ENCODE measurements at places on chromosomes 4 and X.

- DNase-seq, result no peak
Observed at GRCh38 chr4:150115851-150116250, 37.6 kb downstream of the DCLK2 start.

- no peak for DNase-seq
Observed at GRCh38 chr4:178056996-178057395, 614.8 kb upstream of the AGA start.

- no peak for DNase-seq
Observed at GRCh38 chr4:89308161-89308500, 531 bp upstream of the GPRIN3 start.

GRCh38 chr4:174252412-174252811 is 31.1 kb downstream of the FBXO8 start:
- no peak for DNase-seq

- DNase-seq, result no peak
Observed at GRCh38 chr4:155602351-155603140, 64.1 kb upstream of the GUCY1A1 start.

DNA sequence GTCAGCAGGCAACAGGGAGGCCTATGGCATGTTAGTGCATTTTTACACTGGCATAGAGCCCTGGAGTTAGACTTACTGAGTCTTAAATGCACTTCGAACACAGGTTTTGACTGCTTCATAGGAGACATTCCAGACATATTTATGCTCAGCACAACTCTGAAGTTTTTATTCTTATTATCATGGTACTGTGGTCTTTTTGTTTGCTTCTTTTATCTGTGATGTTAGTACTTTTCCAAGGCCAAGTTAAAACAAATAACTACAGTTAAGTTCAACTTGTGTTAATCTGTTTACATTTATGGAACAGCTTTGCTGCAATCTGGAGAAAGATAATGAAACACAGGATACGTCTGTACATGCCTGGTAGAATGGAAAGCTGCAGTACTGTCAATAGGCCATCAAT is 76.5 kb downstream of the COL4A5 start:
- DNase-seq, result no peak

DNA sequence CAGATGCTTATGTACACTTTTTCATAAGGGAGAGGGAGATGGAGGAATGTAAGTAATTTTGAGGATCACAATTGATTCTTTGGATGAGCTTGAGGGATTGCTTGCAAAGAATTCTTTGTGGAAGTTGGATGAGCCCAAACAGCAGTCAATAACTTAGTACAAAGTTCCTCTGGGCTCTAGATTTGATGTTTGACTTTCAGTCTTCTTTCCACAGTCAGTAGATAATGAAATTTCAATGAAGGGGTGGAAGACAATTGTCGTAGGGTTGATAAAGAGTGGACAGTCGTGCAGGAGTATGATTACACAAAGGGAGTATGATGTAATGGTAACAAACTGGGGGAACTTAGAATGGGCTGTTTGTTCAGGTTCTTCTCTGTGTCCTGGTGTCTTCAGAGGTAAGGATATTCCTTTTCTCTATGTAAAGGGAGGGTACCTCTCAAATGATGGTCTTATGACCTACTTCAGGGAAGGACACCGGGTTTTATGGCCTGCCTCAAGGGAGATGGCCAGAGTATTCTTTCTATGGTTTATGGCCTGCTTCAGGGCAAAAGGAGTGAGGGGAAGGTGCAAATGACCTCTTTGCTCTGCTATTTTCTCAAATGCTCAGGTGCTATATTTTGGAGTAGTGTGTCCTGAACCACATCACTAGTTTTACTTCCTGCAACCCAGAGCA is 1.7 kb upstream of the ABRAXAS1 start:
- no peak for DNase-seq

- no peak for DNase-seq
Observed at GRCh38 chr4:62487016-62487415, 1286.9 kb downstream of the ADGRL3 start.

DNA sequence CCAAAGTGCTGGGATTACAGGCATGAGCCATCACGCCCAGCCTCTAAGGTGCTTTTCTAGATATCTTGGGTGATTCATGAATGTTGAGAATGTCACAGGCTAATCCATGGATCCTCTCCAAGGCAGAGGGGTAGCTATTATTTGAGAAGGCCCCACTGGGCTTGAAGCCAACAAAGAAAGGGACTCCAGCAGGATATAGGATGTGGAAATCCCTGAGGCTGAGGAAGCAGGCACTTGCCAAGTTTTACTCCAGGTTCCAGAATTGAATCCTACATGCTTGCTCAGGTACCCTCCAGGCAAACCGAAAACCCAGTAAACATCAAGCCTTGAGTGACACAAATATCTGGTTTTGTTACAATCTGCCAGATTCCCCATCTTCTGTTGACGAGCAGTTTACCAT is 15.8 kb downstream of the NLGN3 start:
- DNase-seq, result no peak

GRCh38 chrX:37644381-37645305 is 40.9 kb upstream of the XK start:
- DNase-seq, result no peak

- no peak for DNase-seq
Observed at GRCh38 chr4:3368841-3369760, 72.7 kb upstream of the HGFAC start.

- no peak for DNase-seq
Observed at GRCh38 chrX:26918631-26919030, 544.5 kb downstream of the PPP4R3C start.

DNA sequence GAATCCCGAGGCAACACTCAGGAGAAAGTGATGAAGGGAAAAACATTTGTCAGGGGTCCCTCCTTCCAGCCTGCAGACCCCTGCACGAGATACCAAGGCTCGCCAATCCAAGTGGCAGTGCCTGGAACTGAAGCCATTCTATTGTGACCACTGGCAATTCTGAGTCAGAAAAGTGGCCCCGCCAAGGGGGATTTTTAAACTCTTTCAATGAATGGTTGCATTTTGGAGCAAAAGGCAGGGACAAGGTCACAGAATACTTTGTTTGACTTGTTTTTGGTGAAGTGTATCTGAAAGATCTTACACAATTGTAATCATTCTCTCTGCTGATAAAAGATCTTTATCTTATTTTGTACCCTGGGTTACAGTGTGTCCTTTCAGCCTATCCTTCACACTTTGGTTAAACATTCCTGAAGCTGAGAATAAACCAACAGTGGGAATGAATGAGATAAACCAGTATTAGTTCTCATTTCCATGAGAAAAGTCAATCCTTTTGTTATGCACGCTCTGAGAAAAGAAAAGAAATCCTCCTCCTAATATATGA is 115.9 kb upstream of the PDLIM3 start:
- no peak for DNase-seq

DNA sequence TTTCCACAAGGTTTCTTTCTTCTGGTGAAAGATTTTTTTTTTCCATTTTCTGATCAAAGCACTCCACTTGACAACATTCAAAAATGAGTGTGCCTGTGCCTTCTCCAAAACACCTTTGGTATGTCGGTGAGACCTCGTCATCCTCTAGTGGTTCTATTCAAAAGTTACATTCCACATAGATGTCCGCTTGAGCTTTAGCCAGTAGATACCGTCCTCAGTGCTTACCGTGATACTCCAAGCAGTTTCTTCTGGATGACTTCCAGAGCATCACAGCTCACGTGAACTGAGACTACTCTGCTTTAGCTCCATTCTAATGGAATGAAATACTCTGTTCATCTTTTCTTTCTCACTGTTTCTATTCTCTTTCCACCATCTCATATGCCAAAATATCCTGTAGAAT is 38.2 kb upstream of the VEGFC start:
- no peak for DNase-seq

DNA sequence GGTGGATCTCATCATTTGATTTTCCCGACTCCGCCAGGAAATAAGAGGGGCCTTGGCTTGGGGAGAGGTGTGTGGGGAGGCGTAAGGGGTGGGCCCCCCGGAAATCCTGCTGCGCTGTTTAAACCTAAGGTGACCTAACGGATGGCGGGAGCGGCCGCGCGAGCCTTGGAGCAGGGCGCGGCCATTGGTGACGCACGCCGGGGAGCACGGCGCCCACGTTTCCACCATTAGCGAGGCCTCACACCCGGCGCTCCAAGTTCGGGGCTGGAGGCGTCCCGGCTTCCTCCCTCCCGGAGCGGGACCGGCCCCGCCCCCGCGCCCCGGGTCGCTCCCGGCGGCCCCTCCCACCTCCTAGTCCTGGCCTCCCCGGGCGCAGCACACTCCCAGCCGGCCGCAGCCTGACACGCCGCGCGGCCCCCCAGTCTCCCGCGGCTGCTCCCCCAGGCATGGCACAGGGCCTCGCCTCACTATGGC is at the start of gene SMS:
Gene SMS, plus strand, starts transcription at position 354 of the 474 bp plus-strand sequence. Its CDS starts 116 bp downstream, at position 470.
- DNase-seq, result peak; percentile 14

DNA sequence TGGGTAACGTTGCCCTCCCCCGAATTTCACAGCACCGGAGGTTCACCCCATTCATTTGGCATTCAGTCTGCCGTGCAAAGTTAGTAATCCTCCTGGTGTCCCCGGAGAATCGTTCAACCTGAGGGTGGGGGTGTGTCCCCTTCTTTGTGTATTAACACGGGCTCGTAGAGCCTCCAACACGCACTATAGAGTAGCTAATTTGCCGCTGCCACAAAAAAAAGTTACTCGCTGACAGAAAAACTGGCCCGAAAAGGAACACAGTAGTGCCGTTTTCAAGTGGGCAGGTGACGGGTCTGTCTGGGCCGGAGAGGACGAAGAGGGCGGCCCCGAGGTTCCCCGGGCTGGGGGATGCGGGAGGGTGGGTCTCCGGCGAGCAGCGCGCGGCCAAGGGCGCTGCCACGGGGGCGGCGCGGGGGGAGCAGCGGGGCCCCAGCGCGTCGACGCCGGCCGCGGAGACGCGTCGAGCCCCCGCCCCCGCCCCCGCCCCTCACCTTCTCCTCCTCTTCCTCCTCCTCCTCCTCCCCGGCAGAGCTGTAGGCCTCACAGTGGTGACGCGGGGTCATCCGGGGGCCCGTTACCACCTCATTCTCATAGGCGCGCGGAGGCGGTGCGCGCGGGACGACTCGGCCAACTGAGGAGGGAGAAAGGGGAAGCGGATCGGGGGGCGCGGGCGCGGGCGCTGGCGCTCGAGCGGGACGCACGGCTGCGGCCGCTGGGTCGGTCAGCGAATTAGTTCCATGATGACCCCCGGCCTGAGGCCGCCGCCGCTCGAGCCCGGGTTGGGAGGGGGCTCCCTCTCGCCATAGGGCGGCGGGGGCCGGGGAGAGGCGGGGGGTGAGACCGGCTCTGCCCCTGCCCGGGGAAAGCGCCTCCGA is 571 bp downstream of the CCNI start:
- DNase-seq, result no peak

DNA sequence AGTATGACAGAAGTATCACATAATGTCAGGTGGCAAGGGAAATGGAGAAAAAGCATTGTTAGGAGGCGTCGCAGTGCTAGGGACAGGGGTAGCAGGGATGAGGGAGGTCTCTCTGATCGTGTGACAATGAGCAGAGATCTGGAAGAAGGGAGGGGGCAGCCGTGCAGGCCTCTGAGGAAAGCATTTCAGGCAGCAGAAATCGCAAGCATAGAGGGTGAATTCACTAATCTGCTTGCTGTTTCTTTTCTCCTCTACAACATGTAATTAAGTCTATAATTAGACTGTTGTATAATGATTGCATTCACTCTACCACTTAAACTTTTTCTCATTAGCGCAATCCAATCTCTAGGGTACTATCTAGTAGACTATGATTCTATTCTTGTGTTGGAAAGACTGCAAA is 9.1 kb downstream of the CYP4V2 start:
- peak; percentile 29 for DNase-seq

GRCh38 chr4:124044867-124045266 is 648.3 kb downstream of the SPRY1 start:
- no peak for DNase-seq
